Head of caudate nucleus (tissue), 42 donors: ENCODE measurements at places on chromosomes 12 and 14.

DNA sequence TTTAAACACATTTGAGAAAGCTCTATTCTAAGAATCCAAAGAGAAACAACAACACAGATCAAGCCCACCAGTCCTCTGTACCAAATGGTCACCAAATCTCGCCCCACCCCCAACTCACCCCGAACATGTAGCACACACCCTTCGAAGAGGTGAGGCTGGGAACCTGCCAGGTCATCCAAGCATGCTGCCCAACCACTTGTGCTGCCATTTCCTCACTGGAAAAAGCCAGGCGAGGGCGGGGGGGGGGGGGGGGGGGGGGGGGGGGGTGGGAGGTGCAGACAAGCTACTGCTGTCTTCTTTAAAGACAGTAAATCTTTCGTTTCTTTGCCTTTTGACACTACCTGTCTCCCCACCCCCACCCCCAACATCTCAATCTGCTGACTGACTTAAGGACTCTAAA, 59.9 kb downstream of the SETD3 start:
- DNase-seq = no peak

- no peak for DNase-seq
Measured at GRCh38 chr12:129901254-129901653, 2.6 kb downstream of the TMEM132D start.

GRCh38 chr14:68922201-68922621, 56.9 kb downstream of the ACTN1 start:
- DNase-seq = no peak

DNA sequence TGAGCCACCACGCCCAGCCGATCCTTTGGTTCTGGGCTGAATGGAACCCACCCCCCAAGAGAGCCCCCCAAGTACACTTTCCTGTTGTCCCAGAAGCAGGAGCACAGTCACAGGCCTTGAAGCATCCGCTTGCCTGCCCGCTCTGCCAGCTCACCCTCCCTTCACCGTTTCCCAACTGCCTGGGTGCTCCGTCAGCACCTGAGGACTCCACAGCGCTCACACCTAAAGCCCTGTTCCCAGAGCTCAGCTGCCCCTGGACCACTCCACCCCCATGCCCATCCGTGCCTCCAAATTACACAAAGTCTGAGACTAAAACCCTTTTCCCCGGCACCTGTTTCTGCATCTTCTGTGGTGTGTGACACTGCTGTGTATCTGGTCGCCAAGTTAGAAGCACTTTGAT, 44.3 kb upstream of the TRAF3 start:
- DNase-seq = no peak

- no peak for DNase-seq
Measured at GRCh38 chr14:35741345-35742031, 67.6 kb downstream of the RALGAPA1 start.

- DNase-seq = no peak
Measured at GRCh38 chr12:96811083-96811482, 96.0 kb upstream of the NEDD1 start.

GRCh38 chr12:49259452-49259851, 5.4 kb upstream of the TUBA1C start:
- no peak for DNase-seq

GRCh38 chr12:120118321-120119061, 1.9 kb upstream of the RAB35 start:
- no peak for DNase-seq

DNA sequence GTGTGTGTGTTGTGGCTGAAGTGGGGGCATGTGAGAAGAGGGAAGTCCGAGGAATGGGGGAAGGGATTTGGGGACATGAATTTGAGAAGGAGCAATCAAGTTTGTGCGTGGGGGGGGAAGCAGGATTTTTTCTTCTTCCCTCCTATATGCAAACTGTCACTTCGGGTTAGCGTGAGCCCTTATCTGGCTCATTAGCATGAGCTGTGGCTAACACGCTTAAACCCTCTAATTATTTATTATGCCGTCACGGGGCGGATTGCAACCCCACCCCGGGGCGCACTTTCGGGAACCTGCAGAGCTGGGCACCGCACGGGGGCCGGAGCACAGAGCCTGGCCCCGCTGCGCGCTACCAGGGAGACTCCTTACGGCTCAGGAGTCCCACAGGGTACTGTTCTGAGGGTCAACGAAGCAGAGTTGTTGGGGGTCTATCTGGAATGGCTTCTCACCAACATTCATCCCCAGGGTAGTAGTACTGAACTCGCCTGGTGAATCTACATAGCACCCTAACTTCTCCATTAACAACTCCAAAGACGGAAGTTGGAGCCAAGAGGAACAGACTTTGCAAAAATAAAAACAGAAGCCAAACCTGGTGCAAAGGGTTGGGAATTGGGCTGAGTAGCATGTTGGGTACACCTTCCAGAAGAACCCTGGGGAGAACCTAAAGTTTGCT, 6.4 kb upstream of the ASCL1 start:
- DNase-seq = no peak

- DNase-seq = no peak
Measured at GRCh38 chr12:115468087-115468510, 784.1 kb upstream of the TBX3 start.

DNA sequence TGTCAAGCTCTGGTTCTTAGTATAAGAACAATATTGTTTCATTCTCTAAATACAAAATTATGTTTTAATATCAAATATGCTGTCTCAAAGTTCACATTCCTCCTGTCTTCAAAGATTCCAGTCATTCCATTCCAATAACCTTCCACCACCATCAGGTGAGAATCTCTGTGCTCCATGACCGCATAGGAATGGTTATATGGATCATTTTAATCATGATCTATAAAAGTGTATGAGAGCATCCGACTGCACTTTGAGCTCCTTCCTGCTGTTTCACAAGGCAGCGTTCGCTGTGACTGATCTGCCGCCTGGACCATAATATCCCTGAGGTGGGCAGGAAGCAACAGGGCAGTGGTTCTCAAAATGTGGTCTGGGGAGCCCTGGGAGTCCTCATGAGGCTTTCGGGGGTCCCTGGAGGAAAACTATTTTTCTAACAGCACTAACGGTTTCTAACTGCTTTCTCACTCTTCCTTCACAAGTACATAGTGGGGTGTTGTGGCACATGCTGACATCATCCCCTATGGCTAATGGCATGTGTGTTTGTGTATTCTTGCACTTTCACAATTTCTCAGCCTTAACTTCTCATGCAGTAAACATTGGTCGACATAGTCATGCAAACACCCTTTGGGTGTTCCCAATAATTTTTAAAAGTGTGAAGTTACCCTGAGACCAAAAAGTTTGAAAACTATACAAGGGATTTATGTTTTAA, 137.4 kb downstream of the ANO2 start:
- no peak for DNase-seq

DNA sequence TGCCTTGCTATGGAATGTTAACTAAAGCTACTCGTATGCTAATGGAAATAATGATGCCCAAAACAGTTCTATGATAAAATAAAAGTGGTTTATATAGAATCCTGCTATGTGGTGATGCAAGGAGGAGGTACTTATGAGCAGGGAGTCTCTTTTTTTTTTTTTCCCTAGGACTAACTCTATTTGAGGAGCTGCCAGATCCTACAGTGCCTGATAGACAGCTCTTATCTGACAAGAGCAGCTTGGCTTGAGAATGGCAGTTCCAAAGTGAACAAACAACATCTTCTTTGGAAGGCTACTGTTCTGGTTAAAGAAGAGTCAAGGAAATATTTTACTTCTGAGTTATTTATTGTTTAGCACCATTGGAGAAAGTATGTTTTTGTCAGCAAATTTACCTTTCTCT, 10.2 kb upstream of the ACSM4 start:
- DNase-seq = no peak

DNA sequence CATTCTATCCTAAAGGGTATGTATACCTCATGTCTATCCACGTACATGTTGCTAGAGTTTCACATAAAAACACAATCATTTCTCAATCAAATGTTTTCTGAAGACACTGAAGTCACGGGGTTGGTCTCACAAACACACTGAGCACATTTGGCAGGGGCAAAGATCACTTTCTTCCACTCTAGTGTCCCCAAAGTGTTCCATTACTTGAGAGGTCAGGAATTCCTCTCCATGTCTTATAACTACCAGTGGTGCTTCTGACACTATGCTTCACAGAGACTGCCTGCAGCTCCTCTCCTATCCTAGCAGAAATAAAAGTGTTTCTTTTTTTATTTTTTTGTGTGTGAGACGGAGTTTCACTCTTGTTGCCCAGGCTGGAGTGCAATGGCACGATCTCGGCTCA, 19.1 kb downstream of the ZFYVE1 start:
- no peak for DNase-seq

DNA sequence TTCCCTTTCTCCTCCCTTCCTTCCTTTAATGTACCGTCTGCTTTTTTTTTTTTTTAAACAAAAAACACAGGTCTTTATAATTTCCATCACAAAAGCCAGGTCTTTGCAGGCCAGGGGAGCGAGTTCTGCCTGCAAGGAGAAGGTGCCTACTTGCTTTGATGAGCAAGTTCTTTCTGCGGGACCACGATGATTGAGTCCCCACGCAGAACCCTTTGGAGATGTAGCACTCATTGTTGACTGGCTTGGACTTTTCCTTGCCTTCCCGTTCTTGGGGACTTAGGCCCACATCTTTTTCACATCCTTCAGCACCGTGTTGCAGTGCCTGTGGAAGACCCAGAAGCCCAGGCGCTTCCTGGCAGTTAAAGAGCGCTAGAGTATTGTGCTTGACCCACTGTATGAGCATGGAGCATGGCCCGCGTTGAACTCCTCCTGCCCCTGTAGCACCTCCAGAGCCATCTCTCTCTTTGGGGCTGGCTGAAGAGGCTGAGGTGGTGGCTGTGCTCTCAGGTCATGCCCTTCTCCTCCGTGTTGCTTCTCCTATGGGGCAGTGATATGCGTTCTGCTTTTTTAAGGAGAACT, 177.6 kb downstream of the EXOC5 start:
- DNase-seq = no peak

- DNase-seq = no peak
Measured at GRCh38 chr12:110337912-110338710, 57.1 kb downstream of the ATP2A2 start.

- no peak for DNase-seq
Measured at GRCh38 chr12:116777245-116777644, 39.1 kb downstream of the RNFT2 start.

- DNase-seq = no peak
Measured at GRCh38 chr14:81589381-81590065, 55.9 kb upstream of the SEL1L start.

DNA sequence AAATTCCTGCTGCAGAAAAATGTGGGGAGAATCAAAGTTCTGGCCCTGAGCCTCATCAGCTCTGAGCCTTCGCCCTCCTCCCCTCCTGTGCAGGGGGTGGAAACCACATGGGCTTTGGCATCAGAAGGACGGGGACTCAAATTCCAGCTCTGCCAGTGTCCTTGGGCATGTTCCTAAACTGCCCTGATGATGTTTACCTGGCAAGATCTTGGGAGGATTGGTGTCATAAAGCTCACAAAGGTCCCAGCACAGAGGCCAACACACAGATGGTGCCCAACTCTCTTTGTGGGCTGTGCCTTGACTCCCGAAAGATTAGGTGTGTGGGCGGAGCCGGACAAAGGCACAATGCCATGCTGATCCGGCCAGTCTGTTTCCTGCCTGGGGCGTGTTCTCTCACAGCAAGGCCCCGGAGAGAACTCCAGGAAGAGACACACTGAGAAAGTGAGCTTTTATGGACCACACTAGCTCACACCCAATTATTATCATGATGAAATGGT, 20.5 kb upstream of the CLMN start:
- no peak for DNase-seq

- peak; percentile 17 for DNase-seq
Measured at GRCh38 chr12:66269757-66270383, 32.4 kb upstream of the HELB start.

DNA sequence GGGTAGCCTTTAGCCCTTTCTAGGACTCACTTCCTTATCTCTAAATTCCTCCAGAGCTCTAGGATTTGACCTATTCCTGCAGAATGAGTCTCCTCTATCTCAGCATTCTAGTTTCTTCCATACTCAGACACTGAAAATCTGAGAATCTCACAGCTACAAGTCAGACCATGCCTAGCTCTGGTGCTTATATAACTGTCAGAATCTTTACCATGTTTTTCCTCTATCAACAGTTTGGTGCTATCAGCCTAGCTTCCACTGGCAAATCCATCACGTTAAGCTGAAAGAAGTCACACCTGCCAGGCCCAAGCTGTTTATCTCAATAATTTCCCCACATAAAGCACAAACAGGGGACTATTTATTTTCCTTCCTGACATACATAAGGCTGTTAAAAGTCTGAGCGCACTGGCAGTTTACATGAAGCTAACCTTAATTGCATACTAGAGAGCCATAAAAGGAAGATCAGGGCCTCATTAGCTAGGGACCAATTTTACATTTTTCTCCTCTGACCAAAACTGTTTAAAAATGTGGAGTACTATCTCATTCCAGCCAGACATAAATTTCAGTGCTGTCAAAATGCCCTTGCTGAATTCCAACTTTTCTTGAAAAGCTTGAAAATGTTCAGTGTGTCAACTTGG, 270.5 kb downstream of the C12orf75 start:
- DNase-seq = no peak

- DNase-seq = no peak
Measured at GRCh38 chr14:35140718-35141581, 18.6 kb downstream of the PRORP start.

DNA sequence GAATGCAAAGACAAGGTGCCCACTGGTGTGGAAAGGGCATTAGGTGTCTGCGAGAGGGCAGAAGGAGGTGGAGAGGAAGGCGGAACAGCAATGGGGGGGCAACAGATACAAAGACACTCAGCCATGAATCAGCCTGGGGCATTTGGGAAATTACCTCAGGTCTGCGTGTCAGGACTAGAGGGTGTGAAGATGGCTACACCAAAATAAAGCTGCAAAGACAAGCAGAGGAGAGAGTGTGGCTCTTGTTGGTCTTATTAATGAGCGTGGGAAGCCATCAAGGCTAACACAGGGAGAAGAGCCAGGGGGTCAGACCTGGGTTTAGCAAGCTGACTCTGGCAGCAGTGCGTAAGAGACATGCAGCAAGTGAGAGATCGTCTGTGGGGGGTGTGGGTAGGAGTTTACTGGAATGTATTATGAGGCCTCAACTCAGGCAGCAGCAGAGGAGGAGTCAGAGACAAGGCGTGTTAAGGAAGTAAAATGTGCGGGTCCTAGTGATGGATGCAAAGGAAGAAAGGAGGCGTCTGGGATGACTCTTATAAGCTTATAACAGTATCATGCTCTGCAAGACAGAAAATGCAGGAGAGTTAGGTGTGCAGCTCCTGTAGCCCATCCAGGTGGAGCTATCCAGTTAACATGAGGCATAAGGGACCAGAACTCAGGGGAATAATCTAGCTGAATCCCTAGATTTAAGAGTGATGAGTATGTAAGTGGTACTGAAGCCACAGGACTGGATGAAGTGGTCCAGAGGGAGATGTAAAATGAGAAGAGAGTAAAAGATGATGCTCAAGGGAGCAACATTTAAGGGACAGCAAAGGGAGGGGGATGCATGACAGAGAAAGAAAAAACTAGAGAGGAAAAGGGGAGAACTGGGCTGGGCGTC, 50.4 kb downstream of the KCNK10 start:
- no peak for DNase-seq

DNA sequence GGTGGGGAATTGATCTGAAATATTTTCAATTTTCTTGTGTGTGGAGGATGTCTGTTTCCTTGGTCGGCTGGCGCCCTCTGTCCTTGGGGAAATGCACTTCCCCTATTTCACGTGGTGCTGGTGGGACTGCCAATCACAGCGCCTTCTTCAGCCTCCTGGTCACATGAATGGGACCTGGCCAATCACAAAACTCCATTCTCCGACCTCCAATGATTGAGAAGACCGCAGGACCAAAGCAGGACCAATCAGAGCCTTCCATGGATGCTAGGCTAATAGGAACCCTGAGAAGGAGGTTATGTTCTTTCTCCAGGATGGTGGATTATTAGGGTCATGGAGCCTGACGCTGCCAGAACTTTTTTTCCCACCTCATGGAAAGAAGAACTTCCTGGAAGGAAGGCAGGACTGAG, 188.7 kb downstream of the TTC8 start:
- DNase-seq = no peak

- DNase-seq = no peak
Measured at GRCh38 chr14:96582995-96583394, 80.8 kb downstream of the PAPOLA start.
